ENCODE measurements at places on chromosomes 3 and 15.

DNA sequence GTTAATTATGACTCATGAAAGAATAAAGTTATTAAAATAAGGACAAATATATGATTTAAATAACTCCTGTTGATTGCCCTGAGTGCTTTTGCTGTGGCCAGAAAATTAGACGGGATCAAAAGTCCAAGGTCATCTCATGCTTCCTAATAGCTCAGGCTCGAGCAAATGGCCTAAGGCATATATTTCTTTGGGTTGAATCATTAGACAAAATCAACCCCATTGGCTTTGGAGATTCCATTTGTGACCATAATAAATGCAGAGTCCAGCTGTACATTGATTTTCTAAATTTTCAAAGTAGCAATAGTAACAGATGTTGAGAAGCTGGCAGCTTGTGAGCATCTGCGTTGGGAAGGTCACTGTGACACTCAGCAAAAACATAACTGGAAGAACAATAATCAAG, 464.5 kb upstream of the TGFBR2 start:
- H3K4me3 ChIP-seq = no peak overlapping the region
- no peaks in the 10 kb centered on the region for H3K27me3 ChIP-seq
- no peaks in the 10 kb centered on the region for H3K36me3 ChIP-seq
- no peak overlapping the region for H3K27ac ChIP-seq
- no peak for DNase-seq
- H3K4me1 ChIP-seq = no peaks in the 10 kb centered on the region

DNA sequence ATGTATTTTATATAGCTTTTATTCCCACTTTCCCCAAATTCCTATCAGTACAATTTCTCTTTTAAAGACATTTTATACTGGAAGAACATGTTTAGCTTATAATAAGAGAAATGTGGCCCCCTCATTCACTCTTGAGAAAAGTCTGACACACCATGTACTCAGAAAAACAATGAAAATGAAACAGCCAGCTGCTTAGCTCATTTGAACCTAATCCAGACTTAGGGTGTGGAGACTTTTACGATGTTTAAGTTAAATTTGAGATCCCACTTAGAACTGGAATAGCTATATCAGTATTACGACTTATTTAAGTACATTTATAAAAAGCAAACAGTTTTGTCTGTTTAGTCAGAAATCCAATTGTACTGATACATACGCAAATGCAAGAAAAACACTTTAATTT, 252.3 kb upstream of the ARRDC4 start:
- no peak overlapping the region for H3K27ac ChIP-seq
- no peak for DNase-seq
- no peaks in the 10 kb centered on the region for H3K27me3 ChIP-seq
- H3K4me1 ChIP-seq = no peaks in the 10 kb centered on the region

GRCh38 chr3:23183731-23184130, 19.4 kb upstream of the UBE2E2 start:
- no peak overlapping the region for H3K4me3 ChIP-seq
- H3K4me1 ChIP-seq = peaks cover 4% of the 10 kb centered on the region
- no peaks in the 10 kb centered on the region for H3K36me3 ChIP-seq

- DNase-seq = no peak
- H3K4me3 ChIP-seq = no peak overlapping the region
Measured at GRCh38 chr3:160472344-160472743, 22.8 kb upstream of the TRIM59 start.

DNA sequence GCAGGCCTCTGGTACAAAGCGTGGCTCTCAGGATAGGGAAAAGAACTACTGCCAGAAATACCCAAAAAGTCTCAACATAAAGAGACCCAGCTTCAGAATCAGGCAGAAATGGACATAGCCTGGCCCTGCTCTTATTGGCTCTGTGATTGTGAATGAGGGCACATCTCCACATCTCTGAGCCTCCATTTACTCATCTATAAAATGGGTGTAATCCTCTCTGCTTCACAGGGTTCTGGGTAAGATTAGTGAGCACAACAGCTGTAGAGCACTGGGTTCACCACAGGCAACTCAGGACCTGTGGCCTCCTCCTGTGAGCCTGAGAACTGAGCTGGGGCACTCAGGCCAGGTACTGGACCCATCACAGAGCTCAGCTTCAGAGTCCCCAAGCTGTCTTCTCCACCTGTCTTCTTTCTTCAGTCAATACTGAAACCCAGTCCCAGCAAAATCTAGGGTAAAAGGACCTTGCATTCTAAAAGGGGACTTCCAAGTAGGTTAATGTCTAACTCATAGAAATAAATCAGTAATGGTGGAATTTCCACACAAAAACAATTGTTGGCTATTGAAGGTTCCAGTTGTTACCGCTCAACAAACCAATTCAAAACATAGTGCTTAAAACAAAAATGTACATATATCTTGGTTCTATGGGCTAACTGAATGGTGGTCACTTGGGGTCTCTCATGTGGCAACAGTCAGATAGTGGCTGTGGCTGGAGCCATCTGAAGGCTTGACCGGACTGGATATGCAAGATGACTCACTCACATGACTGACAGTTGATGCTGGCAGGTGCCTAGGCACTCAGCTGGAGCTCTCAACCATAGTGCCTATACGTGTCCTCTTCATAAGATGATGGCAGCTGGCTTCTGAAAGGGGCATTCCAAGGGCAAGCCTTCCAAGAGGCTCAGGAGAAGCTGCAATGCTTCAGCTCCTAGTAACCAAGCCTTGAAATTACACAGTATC, 47.3 kb downstream of the TRIM42 start:
- H3K36me3 ChIP-seq = no peaks in the 10 kb centered on the region
- no peaks in the 10 kb centered on the region for H3K27me3 ChIP-seq
- H3K4me3 ChIP-seq = no peak overlapping the region
- H3K4me1 ChIP-seq = no peaks in the 10 kb centered on the region
- H3K27ac ChIP-seq = no peak overlapping the region

DNA sequence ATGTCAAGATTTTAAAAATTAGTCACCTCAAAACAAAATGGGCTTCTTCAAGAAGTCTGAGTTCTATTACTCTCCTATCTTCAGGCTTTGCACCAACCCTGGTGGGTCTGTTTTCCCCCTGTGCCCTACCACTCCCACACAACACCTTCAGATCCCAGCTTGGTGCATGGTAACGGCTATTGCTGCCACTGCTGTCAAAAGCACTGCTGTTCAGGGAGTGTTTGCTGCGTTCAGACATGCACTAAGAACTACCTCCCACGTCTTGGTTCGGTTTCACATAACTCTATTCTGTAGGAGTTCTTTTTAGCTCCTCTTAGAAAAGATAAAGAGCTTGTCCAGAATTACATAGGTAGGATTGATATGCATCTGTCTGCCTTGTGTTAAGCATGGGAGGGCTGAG, 799.2 kb downstream of the NR2F2 start:
- H3K4me1 ChIP-seq = no peaks in the 10 kb centered on the region
- H3K27ac ChIP-seq = no peak overlapping the region
- no peaks in the 10 kb centered on the region for H3K36me3 ChIP-seq
- DNase-seq = no peak

GRCh38 chr3:124333931-124334640, 342.2 kb upstream of the ROPN1 start:
- no peaks in the 10 kb centered on the region for H3K4me1 ChIP-seq
- no peak for DNase-seq
- no peak overlapping the region for H3K4me3 ChIP-seq
- peaks cover 3% of the 10 kb centered on the region for H3K36me3 ChIP-seq
- no peak overlapping the region for H3K27ac ChIP-seq
- H3K27me3 ChIP-seq = no peaks in the 10 kb centered on the region
